Activated T-cell treated with anti-CD3 and anti-CD28 coated beads for 1 hour (primary cell): ENCODE measurements at places on chromosomes 6 and 20.

DNA sequence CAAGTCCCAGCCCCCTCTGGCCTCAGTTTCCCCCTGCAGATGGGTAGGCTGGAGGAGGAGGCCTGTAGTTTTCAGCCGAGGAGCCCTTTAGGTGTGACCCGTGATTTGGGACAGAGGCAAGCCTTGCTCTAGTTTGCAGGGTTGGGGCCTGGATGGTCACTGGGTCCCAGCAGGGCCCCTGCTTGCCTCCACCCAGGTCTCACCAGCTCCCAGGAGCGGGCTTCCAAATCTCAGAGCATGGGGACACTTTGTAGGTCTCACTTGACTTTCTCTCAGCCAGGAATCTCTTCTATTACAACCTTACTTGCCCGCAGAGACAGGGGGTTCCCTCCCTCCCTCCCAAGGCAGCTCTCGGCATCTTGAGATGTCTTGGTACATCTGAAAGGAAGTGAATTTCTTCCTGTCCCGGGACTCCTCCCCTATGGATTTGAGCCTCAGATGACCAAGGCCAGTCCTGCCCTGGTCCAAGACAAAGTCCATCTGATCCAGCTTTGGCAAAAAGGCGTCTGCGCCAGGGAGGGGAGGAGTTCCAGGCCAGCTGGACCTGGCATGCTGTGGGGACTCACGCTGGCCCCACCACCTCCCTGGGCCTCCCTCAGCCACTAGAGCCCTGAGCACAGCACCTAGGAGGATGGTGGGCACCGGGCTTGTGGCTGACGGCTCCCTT lies 47.4 kb downstream of the SRC start:
- DNase-seq: no peak

- no peak for DNase-seq
Measured at GRCh38 chr20:12729326-12729725, 279.4 kb upstream of the SPTLC3 start.

DNA sequence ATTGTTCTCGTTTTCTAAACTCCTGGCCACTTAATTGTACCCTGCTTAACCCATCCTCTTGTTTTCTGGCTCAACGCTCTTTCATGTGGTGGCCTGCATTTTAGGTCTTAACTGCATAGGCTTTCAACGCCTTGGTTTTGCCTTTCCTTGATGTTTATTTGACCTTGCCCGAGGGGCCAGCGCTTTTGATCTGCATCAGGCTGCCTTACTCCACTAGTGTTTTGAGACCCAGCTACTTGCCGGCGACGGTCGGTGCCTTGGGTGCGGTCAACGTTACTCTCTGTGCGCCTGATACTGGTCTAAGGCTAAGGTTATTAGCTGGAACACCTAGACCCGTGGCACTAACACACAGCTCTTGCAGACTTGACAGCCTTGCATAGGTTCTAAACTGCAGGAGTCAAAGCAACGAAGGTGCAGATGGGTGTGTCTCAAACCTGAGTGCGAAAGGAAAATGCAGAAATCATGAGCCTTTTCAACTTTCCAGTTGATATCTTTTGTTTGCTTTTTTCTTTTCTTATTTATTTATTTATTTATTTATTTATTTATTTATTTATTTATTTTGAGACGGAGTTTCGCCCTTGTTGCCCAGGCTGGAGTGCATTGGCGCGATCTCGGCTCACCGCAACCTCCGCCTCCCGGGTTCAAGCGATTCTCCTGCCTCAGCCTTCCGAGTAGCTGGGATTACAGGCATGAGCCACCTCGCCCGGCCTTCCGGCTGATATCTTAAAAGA lies 138.8 kb downstream of the HFE start:
- DNase-seq: no peak

- peak; percentile 14 for DNase-seq
Measured at GRCh38 chr6:17015551-17016381, 86.1 kb upstream of the STMND1 start.

GRCh38 chr6:116672306-116672705 lies 3.7 kb upstream of the ZUP1 start:
- no peak for DNase-seq

GRCh38 chr6:116666869-116667268 lies 1.7 kb downstream of the ZUP1 start:
- DNase-seq: no peak

DNA sequence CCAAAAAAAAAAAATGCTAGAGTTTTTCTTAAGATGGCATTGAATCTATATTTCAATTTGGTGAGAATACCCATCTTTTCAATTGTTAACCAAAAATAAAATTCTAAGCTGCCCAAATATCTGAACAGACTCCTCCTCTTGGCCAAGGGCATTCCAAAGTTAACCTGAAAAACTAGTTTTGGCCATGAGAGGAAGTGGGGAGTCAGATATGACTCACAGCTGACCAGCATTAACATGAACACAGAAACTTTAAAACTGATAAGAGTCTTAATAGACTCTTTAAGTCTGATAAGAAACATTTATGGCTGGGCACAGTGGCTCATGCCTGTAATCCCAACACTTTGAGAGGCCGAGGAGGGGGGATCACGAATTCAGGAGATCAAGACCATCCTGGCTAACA lies 171.3 kb downstream of the FAXC start:
- no peak for DNase-seq

DNA sequence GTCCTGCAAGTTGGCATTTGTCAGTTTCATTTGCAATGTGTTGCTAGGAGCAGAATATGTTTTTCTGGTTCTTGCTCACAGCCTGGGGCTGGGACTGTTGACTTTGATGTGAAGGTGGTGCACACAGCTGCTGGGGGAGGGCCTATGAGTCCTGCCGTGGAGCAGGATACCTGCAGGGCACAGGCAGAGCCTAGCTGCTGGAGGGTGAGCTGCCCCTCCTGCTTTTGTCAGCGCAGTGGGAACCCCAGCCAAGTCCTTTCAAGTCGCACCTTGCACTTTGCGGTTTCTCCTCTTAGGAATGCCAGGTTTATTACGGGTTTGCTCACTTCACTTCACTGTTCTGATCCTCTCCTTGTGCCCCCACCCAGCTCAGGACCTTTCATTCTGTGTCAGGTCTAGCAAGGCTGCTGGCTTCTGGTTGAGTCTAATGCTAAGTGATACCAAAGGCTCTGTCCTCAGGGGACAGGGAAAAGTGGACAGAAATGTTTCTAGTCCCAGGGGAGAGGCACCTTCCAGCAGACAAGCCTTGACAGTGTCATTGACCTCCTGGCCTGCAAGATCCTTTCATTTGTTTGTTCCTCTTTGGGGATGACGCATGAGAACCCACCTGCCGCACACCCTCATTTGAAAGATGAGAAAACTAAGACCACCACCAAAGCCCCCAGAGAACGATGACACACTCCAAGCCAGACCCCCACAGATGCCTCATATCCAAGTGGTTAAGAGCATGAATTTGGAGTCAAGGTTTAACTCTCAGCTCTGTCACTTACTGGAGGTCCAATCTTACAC lies 2.7 kb upstream of the SPO11 start:
- no peak for DNase-seq

DNA sequence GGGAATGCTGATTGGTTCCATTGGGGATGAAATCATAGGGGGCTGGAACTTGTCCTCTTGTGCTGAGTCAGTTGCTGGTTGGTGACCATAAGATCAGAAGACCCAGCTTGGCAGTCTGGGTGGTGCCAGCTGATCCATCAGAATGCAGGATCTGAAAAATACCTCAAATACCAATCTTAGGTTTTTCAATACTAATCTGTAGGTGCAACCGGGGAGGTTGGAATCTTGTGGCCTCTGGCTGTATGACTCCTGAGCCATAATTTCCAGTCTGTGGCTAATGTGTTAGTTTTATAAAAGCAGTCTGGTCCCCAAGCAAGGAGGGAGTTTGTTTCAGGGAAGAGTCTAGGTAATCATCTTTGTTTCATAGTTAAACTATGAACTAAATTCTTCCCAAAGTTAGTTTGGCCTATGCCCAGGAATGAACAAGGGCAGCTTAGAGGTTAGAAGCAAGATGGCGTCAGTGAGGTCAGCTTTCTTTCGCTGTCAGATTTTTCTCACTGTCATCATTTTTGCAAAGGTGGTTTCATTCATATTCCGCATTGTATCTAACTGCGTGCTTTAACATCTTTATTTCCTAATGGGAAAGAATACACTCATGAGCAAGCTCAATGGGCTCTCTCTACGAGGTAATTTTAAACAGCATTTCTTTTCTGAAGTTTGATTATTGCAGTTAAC lies 2.0 kb downstream of the ARMH2 start:
- DNase-seq: no peak

GRCh38 chr6:81843302-81843701 lies 90.8 kb upstream of the TENT5A start:
- DNase-seq: no peak

GRCh38 chr6:40626886-40627285 lies 39.7 kb upstream of the LRFN2 start:
- DNase-seq: no peak

DNA sequence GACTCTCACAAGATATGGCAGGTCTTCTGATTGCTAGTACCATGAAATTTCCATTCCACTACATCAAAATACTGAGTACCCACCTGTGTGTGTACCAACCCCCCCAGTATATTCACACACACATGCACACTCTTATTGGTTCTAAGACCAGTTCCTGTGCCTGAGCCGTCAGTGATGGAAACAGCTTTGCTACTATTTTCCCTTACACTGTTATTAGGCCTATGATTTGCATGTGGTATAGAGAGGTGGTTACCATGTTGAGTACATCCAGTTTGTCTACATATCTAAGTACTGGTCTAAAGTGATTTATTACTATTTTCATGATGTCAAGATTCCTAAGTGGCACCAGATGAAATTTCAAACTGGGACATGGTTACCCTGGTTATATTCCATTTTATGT lies 459.9 kb downstream of the BCKDHB start:
- DNase-seq: no peak
